Cortex of kidney (tissue), 1 donor: ENCODE measurements at places on chromosomes 11 and 22.

DNA sequence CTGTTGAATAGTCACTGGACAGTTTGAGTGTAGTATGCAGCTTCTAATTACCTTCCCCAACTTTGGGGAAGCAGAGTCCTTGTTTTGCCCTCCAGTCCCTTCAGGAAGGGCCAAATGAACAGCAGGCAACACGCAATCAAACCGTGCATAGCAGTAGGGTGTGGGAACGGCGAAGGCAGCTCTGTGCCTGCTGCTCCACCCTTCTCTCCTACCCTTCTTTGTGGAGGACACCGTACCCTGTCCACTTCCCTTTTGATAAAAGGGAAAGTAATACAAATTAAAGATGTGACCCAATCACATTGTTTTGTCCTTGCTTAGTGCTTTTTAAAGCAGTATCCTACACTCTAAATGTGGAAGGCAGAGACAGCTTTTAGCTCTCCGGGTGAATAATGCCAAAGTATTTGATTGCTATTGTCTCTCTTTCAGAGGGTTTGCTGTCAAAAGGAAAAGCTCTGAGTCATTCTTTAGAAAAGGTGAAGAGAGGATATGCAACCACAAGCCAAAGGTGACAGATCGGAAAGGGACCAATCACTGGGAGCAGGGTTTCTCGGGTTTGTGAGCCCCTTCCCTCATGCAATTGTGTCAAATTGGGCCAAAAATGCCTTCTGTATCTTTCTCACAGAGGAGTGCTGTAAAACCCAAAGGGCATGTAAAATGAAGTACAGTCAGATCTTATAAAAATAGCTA is 407.3 kb upstream of the CCDC90B start:
- DNase-seq = no peak

DNA sequence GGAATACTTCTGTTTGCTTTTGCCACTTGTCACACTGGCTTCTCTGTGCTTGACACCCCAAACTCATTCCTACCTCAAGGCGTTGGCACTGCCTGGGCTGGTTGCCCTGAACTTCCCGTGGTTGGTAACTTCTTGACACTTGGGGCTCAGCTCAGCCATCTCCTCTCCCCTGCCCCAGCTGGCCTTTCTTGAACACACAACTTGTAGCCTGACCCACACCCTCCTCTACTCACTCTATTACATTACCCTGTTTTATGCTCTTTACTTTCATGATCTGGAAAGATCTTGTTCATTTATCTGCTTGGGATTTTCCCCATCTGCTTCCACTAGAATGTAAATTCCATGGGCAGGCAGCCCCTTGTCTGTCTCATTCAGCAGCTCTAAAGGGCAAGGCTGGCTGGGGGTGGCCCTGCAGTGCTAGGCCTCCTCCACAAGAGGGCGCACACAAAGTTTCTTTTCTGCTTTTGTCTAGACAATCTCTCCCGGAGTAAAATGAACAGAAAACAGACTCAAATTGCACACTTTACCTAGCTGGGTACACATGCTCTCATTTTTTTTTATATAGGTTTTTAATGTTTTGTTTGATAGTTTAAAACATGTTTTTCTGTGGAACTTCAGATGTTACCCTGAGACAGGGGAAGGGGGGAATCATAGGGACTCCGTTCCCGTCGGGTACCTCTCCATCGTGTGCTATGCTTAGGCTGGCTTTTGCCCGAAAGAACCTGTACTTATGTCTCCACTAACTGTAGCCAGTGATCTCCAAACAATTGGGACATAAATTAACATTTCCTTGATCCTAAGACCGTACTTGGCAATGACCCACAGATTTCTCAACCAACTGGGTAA is 16.4 kb upstream of the MRGPRX2 start:
- no peak for DNase-seq

- no peak for DNase-seq
These were observed 344.2 kb downstream of the SHANK2 start for GRCh38 chr11:70908223-70908622.

- no peak for DNase-seq
These were observed 405 bp downstream of the SFI1 start for GRCh38 chr22:31496735-31497146.

GRCh38 chr22:23054531-23055257 is 15.6 kb upstream of the GNAZ start:
- DNase-seq = no peak

DNA sequence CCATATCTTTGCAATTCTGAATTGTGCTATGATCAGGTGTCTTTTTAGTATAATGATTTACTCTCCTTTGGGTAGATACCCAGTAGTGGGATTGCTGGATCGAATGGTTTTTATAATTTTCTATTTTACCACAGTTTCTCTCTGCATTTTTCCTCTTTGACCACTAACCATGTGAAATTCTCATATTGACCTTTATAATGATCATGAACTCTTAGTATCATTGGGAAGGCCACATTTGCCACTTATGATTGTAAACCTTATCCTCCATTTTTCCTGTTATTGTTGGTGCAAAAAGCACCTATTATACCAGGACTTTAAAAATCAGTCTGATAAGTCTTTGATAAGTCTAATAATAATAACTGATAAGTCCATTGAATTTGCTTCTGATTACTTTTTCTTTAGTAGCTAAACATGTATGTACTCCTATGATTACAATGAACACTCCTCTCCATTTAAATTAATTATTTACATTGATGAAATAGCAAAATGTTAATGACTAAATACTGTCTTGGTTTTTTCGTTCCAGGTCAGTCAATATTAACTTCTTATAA is 9.6 kb downstream of the NEAT1 start:
- no peak for DNase-seq

- DNase-seq = no peak
These were observed 178.7 kb downstream of the KIRREL3 start for GRCh38 chr11:126821827-126822226.
